Left renal pelvis (tissue), 4 donors: ENCODE measurements at places on chromosomes 1 and 21. TPM values are rescaled to one million over a fixed set of nuclear protein-coding genes. Genes with fewer than 3 reads are reported as not detected.
A peak's percentile ranks its signal among the peaks of the same experiment; 100 is the strongest.

DNA sequence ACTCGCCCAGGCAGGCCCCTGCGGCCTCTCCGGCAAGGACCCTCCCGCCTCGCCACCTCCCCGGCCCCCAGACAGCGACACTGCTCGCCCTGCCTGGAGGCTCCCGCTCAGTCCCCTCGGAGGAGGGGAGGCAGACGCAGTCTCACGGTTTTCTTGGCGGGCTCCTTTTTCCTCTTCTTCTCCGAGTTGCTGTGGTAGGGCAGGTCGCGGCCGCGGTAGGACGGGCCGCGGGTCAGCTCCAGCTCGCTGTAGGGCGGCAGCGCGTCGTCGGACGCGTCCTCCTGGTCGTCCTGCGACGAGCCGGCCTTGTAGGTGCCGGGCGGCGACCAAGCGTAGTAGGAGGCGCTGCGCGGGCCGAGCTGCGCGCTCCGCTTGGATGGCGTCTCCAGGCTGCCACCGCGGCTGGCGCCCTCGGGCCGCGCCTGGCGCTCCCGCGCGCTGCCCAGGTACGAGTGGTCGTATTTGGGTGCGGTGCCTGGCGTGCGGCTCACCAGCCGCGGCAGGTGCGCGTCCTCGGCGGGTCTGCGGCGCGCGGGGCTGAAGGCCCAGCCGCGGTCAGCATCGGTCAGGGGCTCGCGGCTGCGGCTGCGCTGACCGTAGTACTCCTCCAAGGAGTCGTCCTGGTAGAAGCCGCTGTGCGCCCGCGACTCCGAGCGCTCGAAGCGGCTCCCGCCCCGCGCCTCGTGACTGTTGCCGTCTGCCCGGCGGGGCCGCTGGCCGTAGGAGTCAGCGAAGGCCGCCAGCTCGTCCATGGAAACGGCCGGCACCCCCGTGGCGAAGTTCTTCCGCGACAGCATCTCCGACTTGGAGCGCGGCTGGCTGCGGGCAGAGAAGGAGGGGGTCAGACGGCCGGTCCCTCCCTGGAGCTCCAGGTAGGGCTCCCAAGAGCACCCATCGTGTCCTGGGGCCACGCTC lies 44.8 kb upstream of the TADA1 start:
- DNase-seq: no peak

DNA sequence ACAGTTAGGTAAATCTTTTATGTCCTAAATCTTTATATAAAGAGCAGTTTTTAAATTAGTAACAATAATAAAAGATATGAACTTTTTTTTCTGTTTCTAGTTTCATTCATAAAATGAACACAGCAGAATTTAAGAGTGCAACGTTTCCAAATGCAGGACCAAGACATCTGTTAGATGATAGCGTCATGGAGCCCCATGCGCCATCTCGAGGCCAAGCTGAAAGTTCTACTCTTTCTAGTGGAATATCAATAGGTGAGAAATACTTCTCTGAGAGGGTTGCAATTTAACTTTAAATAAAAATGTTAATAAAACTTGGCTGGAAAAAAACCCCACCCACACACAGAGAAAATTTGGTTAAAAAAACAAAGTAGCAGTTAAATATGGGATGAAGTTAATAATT lies 15.0 kb upstream of the ANGPTL1 start:
- DNase-seq: no peak

GRCh38 chr21:20443558-20444155 lies 554.6 kb upstream of the NCAM2 start:
- peak; percentile 7 for DNase-seq

DNA sequence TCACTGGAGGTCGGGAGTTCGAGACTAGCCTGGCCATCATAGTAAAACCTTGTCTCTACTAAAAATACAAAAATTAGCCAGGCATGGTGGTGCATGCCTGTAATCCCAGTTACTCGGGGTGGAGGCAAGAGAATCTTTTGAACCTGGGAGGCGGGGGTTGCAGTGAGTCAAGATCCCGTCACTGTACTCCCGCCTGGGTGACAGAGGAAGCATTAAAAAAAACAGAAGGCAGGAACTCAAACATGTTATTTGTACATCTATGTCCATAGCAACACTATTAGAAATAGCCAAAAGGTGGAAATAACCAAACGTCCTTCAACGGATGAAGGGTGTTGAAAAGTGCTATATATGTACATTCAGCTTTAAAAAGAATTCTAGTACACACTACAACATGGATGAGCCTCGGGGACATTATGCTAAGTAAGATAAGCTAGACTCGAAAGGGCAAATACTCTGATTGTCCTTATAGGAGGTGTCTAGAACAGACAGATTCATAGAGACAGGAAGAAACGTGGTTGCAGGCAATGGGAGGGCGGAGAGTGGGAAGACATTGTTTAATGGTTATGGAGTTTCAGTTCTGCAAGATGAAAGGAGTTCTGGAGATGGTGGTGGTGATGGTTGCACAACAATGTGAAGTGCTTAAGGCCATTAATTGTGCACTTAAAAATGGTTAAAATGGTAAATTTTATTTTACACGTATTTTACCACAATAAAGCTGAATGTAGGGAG lies 19.2 kb downstream of the NLRP3 start:
- DNase-seq: no peak

DNA sequence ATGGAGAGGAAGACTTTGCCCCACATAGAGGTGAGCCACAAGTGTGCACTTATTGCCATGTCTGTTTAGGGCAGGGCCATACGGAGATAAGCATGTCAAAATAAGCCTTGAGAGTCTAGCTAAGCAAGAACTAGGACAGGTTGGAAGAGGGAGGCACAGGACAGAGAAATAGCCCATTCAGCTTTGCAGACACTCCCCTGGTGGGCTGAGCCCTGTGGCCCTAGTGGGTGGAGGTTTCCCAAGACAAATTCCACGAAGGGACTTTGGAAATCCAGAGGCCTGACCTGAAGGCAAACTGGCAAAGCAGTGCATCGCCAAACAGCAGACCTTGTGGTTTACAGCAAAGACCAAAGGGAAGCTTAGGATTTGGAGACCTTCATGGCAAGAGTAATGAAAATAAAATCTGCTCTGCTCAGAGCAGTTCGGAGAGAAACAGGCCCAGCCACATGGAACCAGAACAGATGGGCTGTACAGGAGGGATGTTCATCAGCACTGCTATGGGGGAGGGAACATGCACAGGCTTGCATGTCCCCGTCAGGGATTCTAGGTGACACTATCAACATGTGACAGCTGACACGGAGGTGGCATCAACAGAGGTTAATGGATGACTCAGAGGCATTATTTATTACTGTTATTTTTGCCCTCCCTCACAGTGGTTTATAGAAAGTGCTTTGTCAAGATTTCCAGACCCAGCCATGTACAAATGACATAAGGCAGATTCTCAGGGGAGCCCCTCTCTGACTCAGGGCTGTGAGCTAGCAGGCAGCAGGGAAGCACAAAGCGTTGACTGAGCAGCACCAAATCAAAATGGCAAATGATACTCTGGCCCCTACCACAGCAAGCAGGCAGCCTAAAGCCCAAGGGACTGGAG lies 90.1 kb upstream of the IRF2BP2 start:
- DNase-seq: no peak

Gene VANGL2
- 34.8 TPM for polyA plus RNA-seq

Gene NID1
- polyA plus RNA-seq: 177 TPM

Gene OPTC
- not detected for polyA plus RNA-seq
